ENCODE measurements at places on chromosomes 5 and 9. TPM values are rescaled to one million over a fixed set of nuclear protein-coding genes. Genes with fewer than 3 reads are reported as not detected.

DNA sequence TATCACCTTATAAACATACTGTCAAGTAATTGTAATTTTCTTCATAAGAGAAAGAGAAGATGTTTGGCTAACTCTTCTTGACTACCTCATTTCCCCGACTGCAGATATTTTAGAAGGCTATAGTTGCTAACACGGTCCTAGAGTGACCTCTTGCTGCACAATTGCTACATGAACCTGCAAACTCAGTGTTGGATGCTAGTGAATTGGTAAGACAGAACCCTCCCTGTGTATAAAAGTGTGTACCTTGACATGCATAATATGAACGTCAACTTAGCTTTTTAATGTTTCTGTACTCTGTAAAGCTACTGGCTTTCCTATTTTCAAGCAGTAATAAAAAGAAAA lies 46.7 kb upstream of the CER1 start:
- no peak for DNase-seq

- no peak for DNase-seq
These were observed 38.4 kb downstream of the EGR1 start for GRCh38 chr5:138503487-138504270.

DNA sequence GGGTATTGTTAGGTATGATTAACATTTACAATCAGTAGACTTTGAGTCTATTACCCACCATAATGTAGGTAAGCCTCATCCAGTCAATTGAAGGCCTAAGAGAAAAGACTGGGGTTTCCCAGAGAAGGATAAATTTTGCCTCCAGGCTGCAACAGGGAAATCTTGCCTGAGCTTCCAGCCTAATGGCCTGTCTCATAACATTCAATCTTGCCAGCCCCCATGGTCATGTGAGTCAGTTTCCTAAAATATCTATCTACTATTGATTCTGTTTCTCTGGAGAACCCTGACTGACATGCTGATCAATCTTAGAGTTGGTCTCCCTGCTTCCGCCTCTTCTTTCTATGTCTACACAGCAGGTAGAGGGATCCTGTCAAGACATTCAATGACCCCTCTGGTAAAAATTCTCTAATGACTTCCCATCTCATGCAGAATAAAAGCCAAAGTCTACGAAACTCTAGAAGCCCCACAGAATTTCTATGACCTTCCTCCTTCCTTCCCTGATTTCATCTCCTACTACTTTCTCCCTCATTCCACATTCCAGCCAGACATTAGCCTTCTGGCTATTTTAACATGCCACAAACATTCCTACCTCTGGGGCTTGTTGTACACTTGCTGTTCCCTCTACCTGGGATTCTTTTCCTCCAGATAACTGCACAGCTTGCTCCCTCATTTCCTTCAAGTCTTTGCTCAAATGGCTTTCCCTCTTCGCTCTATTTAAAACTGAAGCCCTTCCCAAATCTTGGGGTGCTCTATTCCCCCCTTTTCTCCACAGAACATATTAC lies 60.2 kb downstream of the FBXW11 start:
- no peak for DNase-seq

DNA sequence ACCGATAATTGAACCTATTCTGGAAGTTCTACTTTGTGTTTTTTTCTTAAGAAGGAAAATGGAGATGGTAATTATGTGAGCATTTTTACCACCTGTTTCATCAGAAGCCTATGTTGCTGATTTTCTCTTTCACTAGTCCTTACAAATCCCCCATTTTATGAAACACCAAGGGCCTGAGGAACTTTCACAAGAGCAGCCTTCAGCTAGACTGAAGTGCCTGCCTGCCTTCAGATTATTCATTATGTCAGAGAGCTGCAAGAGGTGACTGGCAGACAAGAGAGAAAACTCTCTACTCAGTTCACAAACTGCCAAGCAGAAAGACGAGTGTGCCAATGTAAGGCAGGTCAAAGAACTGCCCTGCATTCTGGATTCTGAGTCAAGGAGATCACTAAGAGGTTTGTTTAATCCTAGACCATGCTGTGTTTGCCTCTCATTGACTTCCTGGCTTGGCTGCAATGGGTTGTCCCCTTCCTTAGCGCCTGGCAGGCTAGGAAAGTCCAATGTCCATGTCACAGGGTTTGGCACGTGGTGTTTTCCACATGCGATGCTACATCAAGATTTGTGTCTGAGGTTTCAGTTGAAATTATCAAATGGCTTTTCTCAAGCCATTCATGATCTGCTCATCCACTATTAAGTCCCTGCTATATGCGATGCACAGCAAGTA lies 143.3 kb downstream of the CDC42SE2 start:
- DNase-seq, result no peak

GRCh38 chr5:5436203-5436760 lies 13.8 kb downstream of the ICE1 start:
- DNase-seq, result no peak

DNA sequence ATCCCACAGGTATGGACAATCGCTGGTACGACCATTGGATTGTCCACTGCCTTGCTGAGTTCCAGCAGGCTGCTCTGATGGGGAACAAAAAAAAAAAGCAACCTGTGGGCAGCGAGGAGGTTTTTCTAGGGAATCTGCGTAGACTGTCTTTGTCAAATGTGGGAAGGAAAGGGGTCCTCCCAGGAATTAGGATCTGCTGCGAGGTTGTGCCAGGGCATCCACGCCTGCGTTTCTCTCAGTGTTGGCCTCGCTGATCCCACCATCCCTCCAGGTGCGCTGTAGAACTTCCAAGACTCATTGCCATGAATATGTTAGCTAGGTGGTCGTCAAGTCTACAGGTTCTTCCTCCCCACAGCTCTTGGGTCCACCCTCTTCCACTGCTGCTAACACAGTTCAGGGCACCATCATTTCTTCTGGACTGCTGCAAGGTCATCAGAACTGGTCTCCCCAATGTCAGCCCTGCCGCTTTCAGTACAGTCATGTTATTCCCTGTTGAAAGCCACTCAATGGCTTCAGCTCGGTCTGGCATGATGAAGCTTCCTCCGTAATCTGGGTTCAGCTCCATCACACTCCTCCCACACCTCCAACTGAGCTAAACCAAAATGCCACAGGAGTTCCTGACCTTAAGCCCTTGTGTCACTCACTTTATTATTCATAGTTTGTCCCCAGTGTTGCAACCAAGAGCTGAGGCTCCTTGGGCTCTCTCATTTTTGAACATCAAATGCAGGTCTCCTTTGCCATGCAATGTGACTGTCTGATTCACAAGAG lies 79.5 kb upstream of the DMRT1 start:
- DNase-seq, result no peak

The SLC34A3 gene
- not detected for total RNA-seq

DNA sequence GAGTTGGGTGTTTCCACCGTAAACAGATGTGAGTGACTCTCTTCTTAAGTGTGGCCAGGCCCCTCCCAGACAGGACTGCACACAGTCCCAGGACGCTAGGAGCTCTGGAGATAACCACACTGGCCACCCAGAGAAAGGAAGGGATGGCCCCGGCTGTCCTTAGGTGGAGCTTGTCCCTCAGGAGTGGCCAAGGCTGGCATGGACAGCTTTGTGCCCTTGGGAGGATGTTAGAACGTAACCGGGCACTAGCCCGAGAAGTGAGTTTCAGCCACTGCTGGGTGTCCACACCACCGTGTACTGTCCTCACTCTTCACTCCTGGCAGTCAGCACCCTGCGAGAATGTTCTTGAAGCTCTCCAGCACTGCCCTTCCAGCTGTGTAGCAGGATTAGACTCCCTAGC lies 35.8 kb upstream of the FCN2 start:
- no peak for DNase-seq

- no peak for DNase-seq
These were observed 52.2 kb downstream of the EXOSC2 start for GRCh38 chr9:130745829-130746228.

DNA sequence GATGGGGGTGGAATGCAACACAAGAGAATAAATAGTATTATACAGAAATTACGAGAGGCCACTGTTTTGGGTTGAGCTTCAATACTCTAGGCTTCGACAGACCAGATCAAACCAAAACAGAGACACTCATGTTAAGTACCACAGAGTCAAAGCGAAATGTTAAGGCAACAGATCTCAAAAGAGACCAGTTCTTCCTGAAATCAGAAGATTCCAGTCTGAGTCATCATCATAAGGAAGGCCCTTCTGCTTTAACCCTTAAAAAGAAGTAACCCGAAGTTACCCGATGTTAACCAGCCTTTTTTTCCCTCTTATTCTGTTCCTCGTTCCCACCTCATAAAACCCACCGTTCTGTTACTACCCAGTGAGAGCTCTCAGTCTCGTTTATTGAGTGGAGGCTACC lies 75.9 kb downstream of the SFXN1 start:
- no peak for DNase-seq

The SH3GL2 gene
- 2.3 TPM for total RNA-seq

- DNase-seq, result no peak
These were observed 166.9 kb downstream of the DMRT2 start for GRCh38 chr9:1217076-1217475.

DNA sequence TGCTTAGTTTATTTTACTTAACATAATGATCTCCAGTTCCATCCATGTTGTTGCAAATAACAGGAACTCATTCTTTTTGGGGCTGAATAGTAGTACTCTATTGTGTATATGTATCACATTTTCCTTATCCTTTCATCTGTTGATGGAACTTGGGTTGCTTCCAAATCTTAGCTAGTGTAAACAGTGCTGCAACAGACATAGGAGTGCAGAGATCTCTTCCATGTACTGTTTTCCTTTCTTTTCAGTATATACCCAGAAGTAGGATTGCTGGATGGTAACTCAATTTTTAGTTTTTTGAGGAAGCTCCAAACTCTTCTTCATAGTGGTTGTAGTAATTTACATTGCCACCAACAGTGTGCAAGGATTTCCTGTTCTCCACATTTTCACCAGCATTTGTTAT lies 138.8 kb upstream of the POC5 start:
- DNase-seq, result no peak

The PCDHA10 gene
- total RNA-seq, result 2.3 TPM

The AQP3 gene
- 105 TPM for total RNA-seq

GRCh38 chr5:932151-932627 lies 39.5 kb downstream of the TRIP13 start:
- peak; percentile 41 for DNase-seq

The LMX1B gene
- not detected for total RNA-seq

DNA sequence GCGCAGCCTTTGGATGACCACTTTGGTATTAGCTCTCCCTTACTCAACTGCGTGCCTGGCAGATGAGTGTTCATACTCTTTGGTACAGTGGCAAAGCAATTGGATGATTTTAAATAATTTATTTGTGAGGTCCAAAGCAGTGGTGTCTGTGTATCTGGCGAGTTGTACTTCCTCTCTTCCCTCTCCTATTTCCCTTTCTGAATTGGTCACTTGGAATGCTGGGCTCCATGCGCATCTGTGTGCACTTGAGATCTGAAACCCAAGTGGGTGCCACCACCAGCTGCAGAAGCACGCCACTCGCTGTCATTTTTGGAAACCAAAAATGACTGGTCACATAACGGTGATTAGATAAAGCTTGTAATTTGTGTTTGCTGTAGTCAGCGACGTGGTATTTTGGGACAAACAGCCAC lies 386.0 kb upstream of the KLF4 start:
- DNase-seq, result no peak

The NRG2 gene
- total RNA-seq, result 4.2 TPM

- DNase-seq, result no peak
These were observed 165.1 kb downstream of the RGS3 start for GRCh38 chr9:113628621-113629020.

- DNase-seq, result no peak
These were observed 18.4 kb upstream of the SPINK4 start for GRCh38 chr9:33221568-33221884.

The DDX41 gene
- 107 TPM for total RNA-seq

- no peak for DNase-seq
These were observed 115.6 kb downstream of the WDR70 start for GRCh38 chr5:37494756-37495155.

The GBGT1 gene
- total RNA-seq, result 71.2 TPM

DNA sequence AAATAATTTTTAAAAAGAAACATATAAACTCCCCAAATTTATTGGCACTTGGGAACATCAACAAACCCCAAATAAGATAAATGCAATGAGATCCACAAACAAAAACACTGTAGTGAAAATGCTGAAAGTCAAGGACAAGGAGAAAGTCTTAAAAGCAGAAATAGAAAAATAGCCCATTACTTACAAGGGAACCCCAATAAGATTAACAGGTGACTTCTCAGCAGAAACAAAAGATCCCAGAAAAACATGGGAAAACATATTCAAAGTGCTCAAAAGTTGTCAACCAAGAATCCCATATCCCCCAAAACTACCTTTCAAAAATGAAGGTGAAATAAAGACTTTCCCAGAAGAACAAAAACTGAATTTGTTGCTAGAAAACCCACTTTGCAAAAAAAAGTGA lies 40.0 kb downstream of the FANCC start:
- DNase-seq, result no peak

GRCh38 chr9:70601000-70601951 lies 186.8 kb upstream of the KLF9 start:
- DNase-seq, result peak; percentile 90

- DNase-seq, result no peak
These were observed 27.3 kb downstream of the NIPAL4 start for GRCh38 chr5:157487358-157487757.
